ENCODE measurements at places on chromosomes 12 and 14.
A peak's percentile ranks its signal among the peaks of the same experiment; 100 is the strongest.

- no peak for DNase-seq
Observed at GRCh38 chr12:27179400-27180214, 64.5 kb upstream of the STK38L start.

GRCh38 chr12:79645235-79645630 is 45.5 kb downstream of the PAWR start:
- no peak for DNase-seq

GRCh38 chr14:93017301-93017797 is 94.4 kb downstream of the CHGA start:
- no peak for DNase-seq

DNA sequence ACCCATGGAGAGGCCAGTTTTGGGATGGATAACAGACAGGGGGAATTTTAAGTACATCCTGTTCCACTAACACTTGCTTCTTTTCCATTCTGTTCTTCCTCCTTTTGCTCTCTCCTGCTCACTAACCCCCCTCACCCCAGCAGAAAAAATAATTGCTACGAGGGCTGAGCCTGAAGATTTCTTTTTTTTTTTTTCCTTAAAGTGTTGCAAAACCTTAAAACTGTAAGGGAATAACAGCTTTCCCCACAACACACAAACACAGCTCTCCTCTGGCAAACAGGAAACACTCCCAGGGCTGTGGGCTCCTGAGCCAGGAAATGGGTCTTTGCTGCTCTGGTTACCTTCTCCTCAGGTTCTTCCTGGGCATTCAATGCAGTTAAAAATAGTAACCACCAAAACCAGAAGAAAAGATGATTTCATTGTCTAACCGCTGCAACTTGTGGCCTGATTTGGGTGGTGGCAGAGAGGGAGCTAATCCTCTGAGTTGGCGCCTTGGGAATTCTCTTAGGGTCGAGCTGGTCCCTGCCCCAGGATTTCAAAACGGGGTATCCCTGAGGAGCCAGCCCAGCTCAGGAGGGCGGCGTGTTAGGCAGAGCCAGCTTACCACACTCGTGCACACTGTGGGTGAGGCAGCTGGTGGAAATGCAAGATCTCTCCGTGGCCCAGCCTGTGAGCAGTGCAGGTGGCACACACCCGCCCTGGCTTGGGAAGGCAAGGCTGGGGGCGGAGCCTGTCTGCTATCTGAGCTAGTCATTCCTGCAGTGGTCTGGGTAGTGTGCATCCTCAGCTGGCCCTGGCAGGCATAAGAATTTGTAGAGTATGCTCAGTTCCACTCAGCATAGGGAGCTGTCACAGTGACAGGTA is 17.1 kb upstream of the EMP1 start:
- DNase-seq: peak; percentile 8

DNA sequence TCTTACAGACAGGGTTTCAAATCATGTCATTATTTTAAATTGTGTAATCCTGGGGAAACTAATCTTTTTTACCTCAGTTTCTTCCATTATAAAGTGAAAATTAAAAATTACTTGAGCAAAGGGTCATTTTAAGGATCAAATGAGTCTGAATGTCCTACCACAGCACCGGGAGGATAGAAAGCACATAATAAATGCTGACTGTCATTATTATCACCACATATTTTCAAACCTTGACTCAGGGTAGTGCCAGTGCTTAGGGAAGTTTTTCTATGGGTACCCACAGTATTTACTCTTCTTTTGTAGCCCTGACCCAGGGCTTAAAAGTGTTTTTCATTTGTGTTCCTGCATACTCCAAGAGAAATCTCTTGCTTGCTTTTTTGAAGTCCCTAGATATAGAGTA is 60.5 kb downstream of the KCNMB4 start:
- no peak for DNase-seq

GRCh38 chr14:61573748-61574513 is 121.4 kb upstream of the HIF1A start:
- DNase-seq: no peak

DNA sequence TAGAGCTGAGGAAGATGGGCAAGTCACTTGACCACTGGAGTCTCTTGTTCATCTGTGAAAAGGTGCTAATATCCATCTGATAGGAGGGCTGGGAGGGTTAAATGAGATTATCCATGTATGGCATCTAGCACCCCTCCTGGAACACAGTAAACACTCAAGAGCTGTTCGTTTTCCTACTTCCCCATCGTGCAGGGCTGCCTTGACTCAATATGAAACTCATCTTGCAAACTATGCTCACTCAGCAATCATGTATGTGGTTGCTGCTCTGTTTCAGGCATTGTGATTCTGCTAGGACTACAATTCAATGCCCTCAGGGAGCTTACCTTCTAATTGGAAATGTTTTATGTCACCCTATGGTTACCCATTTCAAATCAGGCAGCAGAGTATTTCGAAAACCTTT is 395.6 kb downstream of the BCAT1 start:
- no peak for DNase-seq

DNA sequence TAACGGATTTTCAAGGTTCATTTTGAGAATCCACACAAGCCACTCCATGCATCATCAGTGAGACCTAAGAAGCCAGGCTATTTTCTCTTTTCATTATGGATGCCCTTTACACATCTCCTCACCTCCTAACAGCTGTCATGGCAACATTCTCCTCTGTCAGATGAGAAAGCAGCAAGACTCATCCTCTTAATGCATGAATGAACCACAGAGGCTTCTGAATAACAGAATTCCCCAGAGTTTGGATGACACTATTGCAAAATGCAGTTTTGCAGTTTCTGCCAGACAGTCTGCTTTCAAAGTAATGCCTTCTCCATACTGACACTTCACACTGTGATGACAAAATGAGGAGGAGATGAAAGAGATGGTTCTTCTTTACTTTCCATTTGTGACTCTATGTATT is 286.7 kb upstream of the GRIP1 start:
- no peak for DNase-seq

DNA sequence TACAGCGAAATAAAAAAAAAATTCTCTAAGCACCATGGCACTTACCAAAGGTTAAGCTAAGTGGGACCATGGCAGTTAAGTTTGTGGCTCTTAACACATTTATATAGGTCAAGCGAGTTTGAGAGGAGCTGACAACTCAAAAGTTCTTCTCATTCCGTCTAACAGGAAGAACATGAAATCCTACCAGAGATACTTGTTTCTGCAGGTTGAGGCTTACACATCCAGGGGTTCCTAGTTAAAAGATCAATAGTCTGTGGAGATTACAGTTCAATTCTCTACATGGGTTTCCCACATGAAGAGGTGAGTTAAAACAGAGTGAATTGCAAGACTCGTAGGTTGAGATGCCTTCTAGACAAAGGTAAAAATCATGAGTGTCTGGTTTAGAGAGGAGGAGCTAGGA is 142.6 kb downstream of the EMP1 start:
- no peak for DNase-seq

DNA sequence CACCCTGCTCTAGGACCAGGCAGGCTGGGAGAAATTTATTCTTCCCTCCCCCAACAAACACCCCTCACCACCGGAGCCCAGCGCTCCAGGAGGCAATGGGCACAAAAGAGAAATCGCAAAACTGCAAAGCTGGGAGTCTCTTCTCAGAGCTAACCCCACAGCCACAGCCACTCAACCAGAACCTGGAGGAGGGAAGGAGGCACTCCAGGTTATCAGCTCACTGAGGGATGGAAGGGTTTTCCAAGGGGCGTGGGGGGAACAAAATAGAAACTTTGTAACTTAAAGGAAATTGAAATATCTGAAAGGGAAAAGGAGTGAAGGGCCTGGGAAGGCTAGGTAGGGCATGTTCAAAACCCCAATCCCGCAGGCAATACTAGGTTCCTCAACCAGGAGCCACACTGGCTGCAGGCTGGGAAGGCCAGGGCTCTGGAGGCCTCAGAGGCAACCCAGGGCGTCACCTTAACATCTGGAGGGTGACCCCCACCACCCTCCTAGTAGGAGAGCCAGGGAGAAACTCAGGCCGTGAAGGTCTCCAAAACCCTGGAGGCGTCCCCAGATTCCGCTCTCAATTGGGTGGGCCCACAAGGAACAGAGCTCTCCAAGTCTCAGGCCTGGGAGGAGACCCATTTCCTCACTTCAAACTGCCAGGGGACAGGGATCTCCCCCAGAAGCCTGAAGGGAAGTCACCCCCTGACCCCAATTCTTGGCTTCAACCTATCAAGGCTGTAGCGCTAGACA is 3.2 kb downstream of the KDM2B start:
- no peak for DNase-seq

DNA sequence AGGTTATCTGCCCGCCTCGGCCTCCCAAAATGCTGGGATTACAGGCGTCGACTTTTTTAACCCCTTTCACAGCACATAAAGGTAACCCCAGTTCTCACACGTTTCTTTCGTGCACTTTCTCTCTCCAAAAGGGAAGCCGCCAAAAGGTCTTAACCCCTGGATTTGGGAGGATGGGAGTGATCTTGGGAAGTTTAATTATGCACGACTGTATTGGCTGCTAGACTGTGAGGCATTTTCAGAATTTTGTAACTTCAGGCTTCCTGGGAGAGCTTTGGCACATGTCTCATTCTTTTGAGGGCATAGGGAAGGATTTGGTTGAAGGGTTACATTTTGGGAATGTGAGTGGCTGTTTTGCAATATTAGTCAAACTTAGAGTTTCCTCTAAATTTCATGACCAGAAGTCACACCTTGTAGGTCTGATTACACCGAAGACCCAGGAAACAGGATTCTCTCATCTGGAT is 1.4 kb upstream of the SMARCC2 start:
- no peak for DNase-seq

DNA sequence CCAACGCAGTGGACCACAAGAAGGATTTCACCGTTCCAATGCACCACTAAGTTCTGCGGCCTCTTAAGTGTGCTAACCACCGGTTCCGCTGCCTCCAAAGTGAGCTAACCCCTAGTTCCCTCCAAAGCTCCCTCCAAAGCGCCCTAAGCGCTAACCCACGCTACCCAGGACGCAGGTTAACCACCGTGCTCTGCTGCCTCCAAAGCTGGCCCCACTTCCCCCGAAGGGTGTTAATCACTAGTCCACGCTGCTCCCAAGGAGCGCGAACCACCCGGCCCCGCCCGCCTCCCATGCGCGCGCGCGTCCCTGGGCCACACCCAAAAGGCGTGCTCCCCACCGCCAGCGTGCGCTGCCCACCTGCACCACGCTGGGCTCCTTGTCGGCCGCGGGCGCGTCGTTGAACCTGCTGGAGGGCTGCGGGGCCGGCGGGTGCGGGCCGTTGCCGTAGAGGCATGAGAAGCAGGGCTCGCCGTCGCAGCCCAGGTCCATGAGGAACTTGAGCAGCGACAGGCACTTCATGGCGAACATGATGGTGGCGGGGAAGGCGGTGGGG is 11.7 kb downstream of the FAM181A start:
- DNase-seq: no peak

- no peak for DNase-seq
Observed at GRCh38 chr14:54652188-54652587, 85.3 kb downstream of the SAMD4A start.

GRCh38 chr14:55410876-55411275 is 754 bp downstream of the ATG14 start:
- DNase-seq: no peak

- no peak for DNase-seq
Observed at GRCh38 chr14:53316504-53316903, 163.4 kb upstream of the DDHD1 start.

GRCh38 chr12:52044292-52044983 is 6.8 kb upstream of the NR4A1 start:
- no peak for DNase-seq

GRCh38 chr14:90491911-90492531 is 95.2 kb downstream of the CALM1 start:
- no peak for DNase-seq

DNA sequence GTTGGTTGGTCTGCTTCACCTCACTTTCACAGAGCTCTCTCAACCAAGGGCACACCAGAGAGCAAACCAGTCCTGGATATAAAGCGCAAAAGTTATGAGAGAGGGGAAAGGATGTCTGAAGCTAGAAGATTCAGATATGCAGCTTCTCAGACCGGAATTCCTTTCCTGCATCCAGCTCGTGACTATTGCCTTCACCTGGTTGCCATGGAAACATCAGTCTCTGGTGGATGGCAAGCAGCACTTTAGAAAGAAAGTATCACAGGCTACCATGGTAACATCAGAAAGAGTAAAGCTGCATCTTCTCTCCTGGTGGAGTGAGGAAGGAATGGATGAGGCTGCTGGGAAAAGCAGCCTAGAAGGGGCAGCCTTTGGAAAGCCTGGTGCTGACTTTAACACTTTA is 13.7 kb downstream of the REM2 start:
- DNase-seq: no peak

DNA sequence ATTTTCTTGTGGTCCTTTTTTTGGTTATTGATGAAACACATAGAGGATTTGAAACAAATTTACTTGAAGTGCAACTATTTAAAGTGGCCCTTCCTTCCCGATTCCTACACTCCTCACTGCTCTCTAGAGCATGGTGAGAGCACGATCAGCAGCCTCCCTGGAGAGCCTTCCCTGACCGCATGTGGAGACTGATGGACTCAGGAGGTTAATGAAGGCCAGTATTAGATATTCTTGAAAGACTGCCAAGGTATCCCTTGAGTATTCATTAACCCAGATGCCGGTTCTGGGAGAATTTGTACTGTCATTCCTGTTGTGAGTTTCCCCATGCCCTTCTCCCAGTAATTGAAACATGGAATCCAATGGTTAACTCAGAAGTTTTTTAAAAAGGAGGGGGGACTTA is 102.8 kb upstream of the FGD4 start:
- no peak for DNase-seq

- DNase-seq: no peak
Observed at GRCh38 chr12:108560321-108560721, 652 bp downstream of the SART3 start.

DNA sequence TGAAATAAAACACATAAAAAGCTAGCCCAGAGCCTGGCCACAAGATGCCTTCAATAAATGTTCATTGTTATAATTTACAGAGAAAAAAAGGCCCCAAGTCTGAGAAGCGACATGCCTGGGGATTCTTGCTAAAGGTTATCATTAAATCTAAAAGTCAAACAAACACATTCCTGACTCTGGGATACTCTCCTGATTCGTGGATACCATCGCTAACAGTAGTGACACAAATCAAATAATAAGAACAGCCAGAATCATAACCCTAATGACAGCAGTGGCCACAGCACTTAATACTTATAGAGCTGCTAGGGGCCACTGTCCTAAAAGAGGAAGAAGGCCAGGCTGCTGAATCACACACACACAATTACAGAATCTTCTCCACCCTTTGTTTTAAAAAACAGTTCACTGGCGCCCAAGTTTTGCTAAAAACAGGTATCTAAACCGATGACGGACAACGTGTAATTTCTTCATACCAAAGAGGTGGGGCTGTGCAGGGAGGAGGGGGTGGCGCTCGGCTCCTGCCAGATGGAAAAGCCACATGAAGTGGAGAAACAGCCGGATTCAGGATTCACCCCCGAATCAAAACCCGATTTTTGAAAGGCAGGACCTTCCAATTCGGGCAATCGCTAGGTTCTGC is 1.2 kb downstream of the CLIP1 start:
- DNase-seq: no peak

DNA sequence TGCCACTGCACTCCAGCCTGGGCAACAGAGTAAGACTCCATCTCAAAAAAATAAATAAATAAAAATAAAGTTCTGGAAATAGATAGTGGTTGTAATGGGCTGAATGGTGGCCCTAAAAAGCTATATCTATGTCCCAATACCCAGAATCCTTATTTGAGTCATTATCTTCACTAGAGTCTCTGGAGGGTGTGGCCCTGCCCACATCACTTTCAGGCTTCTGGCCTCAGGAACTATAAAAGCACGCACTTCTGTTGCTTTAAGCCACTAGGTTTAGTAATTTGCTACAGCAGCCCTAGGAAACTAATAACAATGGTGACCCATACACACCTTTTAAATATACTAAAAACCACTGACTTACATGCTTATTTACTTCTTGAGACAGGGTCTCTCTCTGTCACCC is 49.9 kb downstream of the MAP3K9 start:
- no peak for DNase-seq

- DNase-seq: no peak
Observed at GRCh38 chr12:88362439-88362838, 217.8 kb downstream of the KITLG start.
